ENCODE measurements at places on chromosomes 7 and 10.
A peak's percentile ranks its signal among the peaks of the same experiment; 100 is the strongest.

- no peak for DNase-seq
Observed at GRCh38 chr7:158372400-158373342, 215.0 kb downstream of the PTPRN2 start.

DNA sequence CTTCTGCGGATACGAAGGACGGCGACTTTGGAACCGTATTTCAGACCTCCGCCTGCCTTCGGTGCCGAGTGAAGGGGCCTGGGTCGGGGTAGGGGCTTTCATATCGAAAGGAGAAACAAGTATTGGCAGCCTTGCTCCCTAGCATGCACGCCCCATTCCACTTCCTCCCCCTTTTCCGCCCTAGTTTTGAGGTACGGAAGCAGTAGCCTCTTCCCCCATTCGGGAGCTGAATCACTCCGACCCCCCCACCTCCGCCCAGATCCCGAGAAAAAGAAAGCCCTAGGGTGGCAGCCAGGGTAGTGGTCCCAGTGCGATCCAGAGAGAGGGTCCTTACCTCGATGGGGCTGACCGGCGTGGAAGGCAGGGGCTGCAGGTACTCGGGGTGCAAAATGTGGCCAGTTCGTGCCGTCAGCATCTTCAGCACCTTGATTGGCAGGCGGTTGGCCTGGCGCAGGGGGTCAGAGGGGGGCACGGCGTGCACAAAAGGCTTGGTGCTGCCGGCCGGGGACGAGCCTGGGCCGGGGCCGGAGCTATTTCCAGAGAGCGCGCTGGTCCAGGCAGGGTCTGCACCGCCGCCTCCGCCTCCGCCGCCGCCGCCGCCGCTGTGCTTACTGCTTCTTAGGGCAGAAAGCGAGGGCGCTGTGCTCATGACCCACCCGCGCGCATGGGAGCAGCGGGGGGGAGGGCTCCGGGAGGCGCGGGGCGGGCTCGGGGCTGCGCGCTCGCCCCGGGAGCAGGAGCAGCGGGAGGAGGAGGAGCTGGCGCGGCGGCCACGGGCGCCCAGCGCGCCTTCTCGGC lies 594 bp downstream of the ZNF503 start:
- DNase-seq: no peak

DNA sequence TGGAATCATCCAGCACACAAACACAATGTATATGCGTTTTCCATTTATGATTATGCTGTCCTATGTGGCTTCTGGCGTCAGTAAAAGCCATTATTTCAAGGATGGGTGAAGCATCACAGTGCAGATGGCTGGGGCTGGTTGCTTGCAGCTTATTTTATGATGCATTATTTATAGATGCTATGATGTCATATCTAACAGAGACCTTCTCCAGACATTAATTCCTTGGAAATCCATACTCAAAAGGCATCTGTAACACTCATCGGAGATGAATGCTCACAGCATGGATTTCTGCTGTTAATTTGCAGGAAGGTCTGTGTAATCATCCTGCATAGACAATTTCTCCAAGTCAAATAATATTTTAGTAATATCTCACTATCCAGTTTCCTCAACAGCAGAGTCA lies 7.2 kb downstream of the RGS10 start:
- DNase-seq: no peak

DNA sequence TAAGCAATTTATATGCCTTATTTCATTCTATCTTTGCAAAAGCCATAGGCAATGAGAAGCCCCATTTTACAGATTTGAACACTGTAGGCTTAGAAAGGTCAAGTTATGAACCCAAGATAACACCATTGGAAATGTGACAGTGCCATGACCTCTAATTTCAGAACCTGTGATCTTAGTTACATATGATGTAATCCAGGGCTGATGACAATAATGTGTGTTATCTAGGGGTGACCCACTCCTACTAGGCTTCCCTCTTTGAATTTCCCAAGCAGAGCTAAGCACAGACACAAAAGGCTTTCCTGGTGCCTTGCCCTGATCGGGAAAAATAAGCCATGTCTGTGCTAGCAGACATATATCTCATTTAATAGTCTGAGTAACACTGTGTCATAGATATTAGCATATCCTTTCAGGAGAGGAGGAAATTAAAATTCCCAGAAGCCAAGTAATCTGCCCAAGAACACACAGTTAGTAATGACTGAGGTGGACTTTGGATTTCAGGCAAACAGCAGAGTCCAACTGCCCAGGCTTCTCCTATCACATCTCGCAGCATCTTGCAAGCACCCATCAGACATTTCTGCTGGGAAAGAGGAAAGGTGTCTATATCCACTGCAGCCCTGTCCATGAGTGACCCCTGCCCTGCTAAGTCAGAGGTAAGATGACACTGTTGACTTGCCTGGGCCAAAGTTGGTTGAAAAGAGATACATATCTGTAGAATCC lies 2.8 kb upstream of the TECTB start:
- DNase-seq: no peak

DNA sequence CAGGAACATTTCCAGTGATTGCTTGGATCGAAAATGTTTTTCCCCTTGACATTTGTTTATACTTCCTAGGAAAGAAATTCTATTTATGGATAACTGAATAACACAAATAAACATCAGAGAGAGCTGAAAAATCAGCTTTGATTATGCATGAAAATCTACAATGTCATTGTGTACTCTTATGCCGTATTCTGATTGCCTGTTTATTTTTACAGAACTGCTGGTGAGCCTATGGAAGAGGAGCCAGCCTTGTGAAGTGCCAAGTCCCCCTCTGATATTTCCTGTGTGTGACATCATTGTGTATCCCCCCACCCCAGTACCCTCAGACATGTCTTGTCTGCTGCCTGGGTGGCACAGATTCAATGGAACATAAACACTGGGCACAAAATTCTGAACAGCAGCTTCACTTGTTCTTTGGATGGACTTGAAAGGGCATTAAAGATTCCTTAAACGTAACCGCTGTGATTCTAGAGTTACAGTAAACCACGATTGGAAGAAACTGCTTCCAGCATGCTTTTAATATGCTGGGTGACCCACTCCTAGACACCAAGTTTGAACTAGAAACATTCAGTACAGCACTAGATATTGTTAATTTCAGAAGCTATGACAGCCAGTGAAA lies 121.5 kb downstream of the TWIST1 start:
- DNase-seq: no peak

DNA sequence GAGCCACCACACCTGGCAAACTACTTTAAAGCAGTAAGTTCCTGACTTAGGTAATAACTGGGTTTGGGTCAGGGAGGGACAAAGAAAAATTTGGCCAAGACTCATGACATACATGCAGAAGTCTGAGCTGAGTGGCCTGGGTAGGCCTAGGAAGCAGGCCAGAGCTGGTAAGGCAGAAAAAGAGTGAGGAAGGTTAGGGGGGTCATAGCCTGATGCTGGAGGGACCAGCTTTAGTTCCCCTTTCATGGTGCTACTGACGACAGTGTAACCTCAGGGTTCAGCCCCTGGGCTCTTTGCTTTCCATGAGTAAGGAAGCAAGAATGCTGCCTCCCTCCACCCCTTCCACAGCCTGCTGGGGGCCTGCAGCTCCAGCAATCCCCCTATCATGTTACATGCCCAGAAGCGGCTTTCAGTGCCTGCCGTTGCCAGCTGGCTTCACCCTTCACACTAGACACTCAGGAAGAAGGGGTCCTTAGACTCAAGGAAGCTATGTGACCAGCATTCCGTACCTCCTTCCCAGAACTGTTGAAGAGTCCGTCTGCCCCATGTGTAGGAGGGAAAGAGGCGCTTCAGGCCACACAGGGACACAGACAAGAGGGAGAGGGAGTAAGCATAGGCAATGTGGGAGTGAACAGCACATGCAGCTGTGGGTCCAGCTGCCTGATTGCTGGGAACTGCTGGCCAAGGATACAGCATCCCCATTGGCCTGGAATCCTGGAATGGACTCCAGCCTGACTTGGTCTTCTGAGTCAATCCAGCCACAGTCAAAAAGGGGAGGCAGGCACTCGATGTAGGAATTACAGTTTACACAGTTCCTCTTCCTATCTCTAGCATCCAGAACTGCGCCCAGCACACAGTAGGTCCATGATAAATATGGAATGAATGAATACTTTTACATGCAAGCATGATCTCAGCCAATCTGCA lies 4.1 kb upstream of the PLAU start:
- peak; percentile 91 for DNase-seq

DNA sequence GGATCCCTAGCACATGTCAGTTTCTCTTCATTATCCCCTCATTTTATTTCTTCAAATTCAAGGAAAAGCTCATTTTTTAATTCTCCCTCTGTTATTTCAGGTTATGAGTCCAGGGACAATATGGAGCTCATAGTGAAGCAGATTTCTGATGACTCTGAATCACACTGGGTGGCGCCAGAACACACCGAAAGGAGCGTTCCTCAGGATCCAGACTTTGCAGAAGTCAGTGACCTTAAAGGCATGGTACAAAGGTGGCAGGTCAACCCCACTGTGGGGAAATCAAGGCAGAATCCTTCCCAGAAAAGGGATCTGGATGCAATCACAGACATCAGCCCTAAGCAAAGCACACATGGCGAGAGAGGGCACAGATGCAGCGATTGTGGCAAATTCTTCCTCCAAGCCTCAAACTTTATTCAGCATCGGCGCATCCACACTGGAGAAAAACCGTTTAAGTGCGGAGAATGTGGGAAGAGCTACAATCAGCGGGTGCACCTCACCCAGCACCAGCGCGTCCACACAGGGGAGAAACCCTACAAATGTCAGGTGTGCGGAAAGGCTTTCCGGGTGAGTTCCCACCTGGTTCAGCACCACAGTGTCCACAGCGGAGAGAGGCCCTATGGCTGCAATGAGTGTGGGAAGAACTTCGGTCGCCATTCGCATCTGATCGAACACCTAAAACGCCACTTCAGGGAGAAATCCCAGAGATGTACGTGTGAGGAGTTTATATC lies 21.4 kb downstream of the ZKSCAN5 start:
- no peak for DNase-seq

DNA sequence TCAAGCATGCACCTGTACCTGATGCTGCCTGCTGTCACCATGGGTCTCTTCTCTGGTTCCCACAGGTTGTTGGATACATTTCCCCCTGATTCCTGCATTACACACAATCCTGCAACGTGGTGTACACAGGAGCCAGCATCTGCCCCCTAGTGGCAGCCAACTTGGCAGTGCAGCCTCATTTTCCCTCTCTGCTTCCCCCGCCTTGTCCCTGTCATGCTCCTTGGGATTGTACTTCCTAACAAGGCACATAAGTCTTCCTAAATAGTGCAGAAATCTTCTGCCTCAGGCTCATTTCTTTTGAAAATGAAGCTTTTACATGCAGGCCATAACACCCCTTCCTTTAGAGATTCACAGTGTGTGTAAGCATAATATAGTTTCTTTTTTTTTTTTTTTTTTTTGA lies 387.5 kb downstream of the CCSER2 start:
- peak; percentile 47 for DNase-seq

- no peak for DNase-seq
Observed at GRCh38 chr7:149736478-149737360, 36.7 kb downstream of the ZNF467 start.

DNA sequence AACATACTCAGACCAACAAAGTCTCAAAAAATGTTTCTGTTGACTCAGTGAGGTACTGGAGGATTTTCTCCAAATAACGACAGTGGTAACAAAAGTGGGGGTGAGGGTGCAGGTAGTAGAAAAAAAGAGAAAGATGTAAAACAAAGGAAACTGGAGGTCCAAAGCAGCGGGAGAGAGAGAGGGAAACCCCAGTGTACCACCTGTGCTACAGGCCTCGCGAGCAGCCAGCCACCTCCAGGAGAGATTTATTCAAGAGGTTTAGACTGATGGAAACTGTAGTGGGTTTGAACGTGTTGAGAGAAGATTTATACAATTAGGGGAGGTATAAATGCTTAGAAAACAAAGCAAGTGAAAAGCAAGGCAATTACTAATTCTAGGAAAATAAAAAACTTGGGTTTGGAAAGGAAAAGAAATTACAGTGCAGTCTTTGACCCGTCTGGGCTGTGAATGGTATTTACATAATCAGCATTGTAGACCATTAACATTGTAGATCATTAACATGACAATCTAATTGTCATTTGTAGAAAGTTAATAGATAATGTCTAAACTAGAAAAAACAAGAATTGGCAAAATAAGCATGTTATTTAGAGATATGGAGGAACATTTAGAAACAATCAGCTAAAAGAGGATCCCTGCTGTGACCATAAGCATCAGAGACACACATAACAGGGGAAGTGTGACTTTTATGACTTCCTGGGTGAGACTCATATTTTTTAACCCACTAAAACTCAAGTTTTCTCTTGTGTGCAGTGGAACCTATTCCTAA lies 180.0 kb downstream of the RELN start:
- no peak for DNase-seq

DNA sequence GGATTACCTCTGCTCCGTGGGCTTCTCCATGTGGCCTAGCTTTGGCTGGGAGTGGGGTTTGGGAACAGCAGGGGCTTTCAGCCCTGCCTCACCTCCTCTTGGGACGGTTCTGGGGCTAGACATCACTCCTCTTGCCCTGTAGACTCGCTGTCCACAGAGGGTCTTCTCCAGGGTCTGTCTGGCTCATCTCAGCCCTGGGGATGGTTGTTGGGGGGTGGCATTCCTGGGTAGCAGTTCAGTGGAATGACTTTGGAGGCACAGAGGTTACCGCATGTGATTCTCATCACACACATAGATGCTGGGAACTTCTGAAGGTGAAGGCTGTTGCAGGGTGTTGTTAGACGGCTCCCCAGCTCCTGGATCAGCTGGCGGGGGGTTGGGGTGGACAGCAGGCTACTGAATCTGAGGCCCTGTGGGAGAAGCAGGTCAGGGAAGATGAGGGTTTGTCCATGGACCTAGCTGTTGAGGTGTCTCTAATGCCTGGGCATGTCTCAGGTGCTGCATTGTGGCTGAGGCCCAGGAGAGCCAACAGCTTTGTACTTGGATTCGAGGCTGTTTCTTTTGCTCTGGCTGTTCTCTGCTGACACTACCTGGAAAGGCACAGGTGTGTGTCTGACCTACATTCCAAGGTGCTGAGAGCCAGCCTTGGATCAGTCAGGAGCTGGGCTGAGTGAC lies 23.8 kb downstream of the RAMP3 start:
- DNase-seq: no peak

- no peak for DNase-seq
Observed at GRCh38 chr7:53111031-53111430, 75.6 kb downstream of the POM121L12 start.

GRCh38 chr10:21423338-21423737 lies 102.1 kb downstream of the SKIDA1 start:
- DNase-seq: no peak

DNA sequence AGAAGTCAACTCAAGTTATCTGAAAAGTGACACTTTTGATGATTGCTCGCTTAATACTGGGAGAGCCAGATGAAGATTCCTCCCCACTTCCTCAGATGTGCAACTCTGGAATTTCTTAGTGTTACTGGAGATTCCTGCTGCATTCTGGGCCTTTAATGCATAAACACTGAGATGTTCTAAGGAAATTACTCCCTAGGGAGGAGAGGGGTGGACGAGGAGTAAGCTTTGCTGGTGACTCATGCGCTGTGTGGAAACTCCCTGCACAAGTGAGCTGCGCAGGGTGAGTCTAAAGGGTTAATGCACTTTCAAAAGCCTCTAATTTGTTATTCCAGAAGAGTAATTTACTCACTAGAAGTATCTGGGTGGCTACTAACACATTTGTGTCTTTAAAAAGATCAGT lies 46.3 kb downstream of the EGFR start:
- peak; percentile 88 for DNase-seq

All from urothelium cell line (cell line).